ENCODE measurements at places on chromosomes 12 and 14. TPM values are rescaled to one million over a fixed set of nuclear protein-coding genes. Genes with fewer than 3 reads are reported as not detected.

Gene AICDA
- not detected for total RNA-seq

GRCh38 chr12:24705216-24705615 is 243.7 kb downstream of the BCAT1 start:
- peaks cover 2% of the 10 kb centered on the region for H3K36me3 ChIP-seq
- peaks cover 28% of the 10 kb centered on the region for H3K4me1 ChIP-seq
- no peak for DNase-seq
- no peaks in the 10 kb centered on the region for H3K27me3 ChIP-seq
- no peak overlapping the region for H3K4me3 ChIP-seq

Gene SERPINA4
- total RNA-seq: not detected

DNA sequence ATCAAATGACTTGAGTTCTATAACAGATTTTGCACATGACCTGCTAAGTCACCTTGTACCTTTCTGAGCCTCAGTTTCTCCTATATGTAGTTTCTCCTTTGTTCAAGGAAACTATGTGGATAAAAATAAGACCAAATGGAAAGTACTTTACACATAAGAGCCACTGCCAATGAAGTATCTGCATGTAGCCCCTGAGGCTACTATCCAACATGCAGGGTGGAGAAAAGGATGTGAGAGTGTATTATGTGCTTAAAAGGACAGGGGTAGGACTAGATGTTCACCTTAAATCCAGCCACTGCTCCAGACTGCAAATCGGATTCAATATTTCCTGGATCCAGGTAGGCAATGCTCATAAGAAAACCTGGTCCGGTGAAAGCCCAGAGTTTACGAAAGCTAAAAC is 21.2 kb downstream of the SLC11A2 start:
- H3K4me1 ChIP-seq: peaks cover 20% of the 10 kb centered on the region
- no peak overlapping the region for H3K4me3 ChIP-seq
- no peak overlapping the region for H3K27ac ChIP-seq
- no peaks in the 10 kb centered on the region for H3K27me3 ChIP-seq

- H3K4me1 ChIP-seq: no peaks in the 10 kb centered on the region
- H3K4me3 ChIP-seq: no peak overlapping the region
- no peaks in the 10 kb centered on the region for H3K36me3 ChIP-seq
- H3K27me3 ChIP-seq: no peaks in the 10 kb centered on the region
- no peak overlapping the region for H3K27ac ChIP-seq
These were observed 334.8 kb upstream of the FAR2 start for GRCh38 chr12:28814246-28814645.

GRCh38 chr12:71469258-71469750 is 29.7 kb downstream of the LGR5 start:
- no peaks in the 10 kb centered on the region for H3K27me3 ChIP-seq
- no peak overlapping the region for H3K4me3 ChIP-seq
- H3K27ac ChIP-seq: peak overlapping the region; percentile 82
- H3K36me3 ChIP-seq: no peaks in the 10 kb centered on the region

GRCh38 chr14:69149461-69150244 is 3.3 kb downstream of the DCAF5 start:
- H3K4me1 ChIP-seq: peaks cover 46% of the 10 kb centered on the region
- DNase-seq: no peak
- H3K4me3 ChIP-seq: peak overlapping the region; percentile 92
- H3K27ac ChIP-seq: peak overlapping the region; percentile 77
- H3K27me3 ChIP-seq: no peaks in the 10 kb centered on the region

- no peak for DNase-seq
- peaks cover 44% of the 10 kb centered on the region for H3K27me3 ChIP-seq
- no peaks in the 10 kb centered on the region for H3K36me3 ChIP-seq
- no peak overlapping the region for H3K4me3 ChIP-seq
These were observed 6.8 kb upstream of the TESPA1 start for GRCh38 chr12:54991161-54991990.

DNA sequence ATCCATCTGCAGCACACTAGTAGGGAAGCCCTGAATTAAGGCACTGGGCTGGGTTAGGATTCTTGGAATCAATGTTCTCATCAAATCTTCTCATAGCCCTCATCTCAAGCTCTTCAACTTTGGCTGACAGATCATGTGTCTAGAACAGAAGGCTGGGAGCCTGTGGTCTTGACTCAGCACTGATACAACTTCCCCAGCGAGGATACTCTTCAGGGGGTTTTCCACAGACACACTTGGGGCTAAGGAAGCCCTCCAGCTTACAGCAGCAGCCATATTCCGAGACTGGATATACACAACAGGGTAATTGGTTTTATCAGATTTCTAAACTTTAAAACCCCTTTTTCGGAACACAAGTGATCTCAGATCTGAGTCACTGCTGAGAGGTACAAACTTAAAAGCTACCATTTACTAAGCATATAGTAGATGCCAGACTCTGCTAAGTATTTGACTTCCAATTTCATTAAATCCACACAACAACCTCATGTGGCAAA is 3.5 kb downstream of the FMNL3 start:
- H3K36me3 ChIP-seq: no peaks in the 10 kb centered on the region
- DNase-seq: no peak
- peak overlapping the region; percentile 46 for H3K4me3 ChIP-seq
- H3K27ac ChIP-seq: peak overlapping the region; percentile 92
- H3K4me1 ChIP-seq: peaks cover 68% of the 10 kb centered on the region

GRCh38 chr14:59803052-59803540 is 67.5 kb downstream of the RTN1 start:
- DNase-seq: no peak
- H3K27ac ChIP-seq: no peak overlapping the region
- no peak overlapping the region for H3K4me3 ChIP-seq
- H3K4me1 ChIP-seq: no peaks in the 10 kb centered on the region
- no peaks in the 10 kb centered on the region for H3K36me3 ChIP-seq

DNA sequence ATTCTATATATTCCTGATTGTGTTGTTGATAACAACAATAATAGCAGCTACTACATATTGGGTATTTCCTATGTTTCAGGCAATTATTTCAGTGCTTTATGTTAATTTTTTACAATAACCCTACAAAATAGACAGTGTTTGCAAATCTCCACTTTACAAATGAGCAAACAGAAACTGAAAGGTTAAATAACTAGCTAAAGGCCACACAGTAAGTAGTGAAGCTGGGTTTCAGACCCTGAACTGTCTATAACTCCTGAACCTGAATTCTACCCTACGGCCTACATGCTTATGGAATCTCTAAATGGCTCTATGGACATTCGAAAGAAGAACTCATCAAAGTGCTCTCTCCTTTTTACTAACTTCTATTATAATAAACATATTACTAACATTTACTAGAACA is 19.7 kb upstream of the NUDT4 start:
- no peaks in the 10 kb centered on the region for H3K36me3 ChIP-seq
- H3K4me1 ChIP-seq: peaks cover 32% of the 10 kb centered on the region
- H3K27ac ChIP-seq: no peak overlapping the region
- no peak overlapping the region for H3K4me3 ChIP-seq
- no peaks in the 10 kb centered on the region for H3K27me3 ChIP-seq

Gene KRT71
- total RNA-seq: not detected

DNA sequence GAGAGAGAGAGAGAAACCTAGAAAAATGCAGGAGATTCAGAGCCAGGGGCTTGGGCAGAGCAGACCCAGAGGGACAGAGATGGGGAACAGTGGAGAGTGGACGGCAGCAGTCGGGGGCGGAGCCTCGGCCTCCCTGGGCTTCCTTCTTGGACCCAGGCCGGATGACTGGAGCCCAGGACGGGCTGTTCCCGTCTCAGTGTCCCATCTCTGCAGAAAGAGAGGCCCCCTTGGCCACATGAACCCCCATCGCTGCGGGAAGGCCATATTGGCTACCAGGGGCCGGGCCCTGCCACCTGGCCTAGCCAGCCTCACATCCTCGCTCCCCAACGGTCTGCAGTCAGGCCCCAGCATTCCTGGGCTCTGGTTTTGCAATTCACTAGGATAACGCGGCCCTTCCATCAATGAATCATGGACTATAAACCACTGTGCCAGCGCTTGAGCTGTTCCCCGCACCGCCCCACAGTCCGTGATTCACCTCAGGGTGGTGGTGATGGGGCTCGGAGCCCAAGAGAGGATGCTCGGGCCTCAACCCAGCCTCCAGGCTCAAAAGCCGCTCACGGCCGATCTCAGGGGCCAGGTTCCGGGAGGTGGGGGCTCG is 116.5 kb downstream of the RFLNA start:
- H3K4me3 ChIP-seq: no peak overlapping the region
- DNase-seq: no peak
- H3K4me1 ChIP-seq: peaks cover 26% of the 10 kb centered on the region
